Activated CD4-positive, CD25-positive, alpha-beta regulatory T cell (primary cell): ENCODE measurements at places on chromosomes 11 and 22.

GRCh38 chr22:19478045-19478900 is 720 bp downstream of the UFD1 start:
- no peak for DNase-seq

GRCh38 chr11:45399166-45399565 is 113.0 kb upstream of the SYT13 start:
- DNase-seq: no peak

- DNase-seq: no peak
Observed at GRCh38 chr11:13280092-13280722, 2.6 kb downstream of the BMAL1 start.

DNA sequence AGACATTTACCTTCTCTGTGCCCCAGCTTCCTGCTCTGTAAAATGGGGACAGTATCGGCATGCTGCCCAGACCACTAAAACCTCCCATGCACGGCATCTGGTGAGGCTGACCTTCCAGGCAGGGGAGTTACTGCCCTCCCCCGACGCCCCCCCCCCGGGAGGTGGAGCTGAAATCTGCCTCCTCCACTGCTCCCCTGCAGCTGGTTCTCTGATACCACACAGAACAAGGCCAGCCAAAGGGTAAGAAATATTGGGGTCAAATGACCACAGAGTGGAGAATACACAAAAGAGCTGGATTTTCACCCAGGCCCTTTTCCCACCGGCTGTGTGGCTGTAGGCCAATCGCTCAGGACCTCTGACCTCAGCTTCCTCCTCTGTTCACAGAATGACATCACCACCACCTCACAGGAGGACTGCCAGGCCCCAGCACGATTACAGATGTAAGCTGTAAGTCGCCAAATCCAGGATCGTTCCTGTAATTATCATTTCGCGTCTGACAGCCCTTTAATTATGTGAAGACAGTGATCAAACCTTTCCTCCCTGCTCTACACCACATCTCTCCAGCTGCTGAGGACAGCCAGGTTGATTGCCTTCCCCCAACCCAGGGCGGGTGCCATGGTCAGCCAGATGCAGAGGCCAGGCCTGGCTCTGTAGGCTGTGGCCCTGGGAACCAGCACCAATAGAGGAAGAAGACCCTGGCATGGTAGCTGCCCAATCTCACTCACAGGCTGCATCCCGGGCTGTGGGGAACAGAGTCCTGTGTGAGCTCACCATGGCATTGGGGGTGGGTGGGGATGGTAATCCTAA is 35.7 kb upstream of the KLHL35 start:
- DNase-seq: no peak

- no peak for DNase-seq
Observed at GRCh38 chr22:43150731-43151206, 590 bp upstream of the TSPO start.

DNA sequence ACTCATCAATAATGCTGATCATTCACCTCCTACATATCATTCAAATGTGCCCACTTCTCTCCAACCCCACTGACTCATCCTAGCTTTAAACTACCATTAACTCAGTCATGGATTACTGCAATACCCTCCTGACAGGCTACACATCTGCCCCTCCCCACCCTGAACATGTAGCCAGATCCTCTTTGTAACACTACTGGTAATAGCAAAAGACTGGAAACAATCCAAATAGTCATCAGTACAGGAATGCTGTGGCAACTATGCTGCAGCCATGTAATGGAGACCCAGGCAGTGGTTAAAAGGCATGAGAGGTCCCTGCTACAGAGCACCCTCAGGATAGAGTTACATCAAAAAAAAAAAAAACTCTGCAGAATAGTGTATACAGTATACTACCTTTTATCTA is 16.6 kb downstream of the SLC43A3 start:
- no peak for DNase-seq

GRCh38 chr11:2089536-2090165 is 49.5 kb downstream of the IGF2 start:
- DNase-seq: no peak

- no peak for DNase-seq
Observed at GRCh38 chr11:3234846-3235245, 2.6 kb upstream of the MRGPRE start.

- DNase-seq: no peak
Observed at GRCh38 chr11:8699903-8700302, 17.3 kb downstream of the RPL27A start.

DNA sequence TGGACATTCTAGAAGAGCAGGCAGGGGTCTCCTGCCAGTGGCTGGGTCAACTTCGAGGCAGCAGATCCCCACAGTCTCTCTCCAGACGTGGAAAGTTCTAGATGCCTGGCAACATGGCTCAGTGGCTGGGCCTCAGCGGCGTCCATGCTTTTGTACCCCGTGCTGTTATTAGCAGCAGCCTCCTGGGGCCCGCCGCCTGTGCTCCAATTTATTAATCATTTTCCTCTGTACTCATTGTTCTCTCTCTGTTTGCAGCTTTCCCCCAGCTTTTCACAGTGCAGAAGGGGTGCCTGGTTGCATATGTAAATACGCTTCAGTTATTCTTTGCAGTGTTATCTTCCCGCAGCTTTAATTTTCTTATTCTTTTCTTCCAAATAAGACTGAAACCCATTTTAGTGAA is 515.1 kb downstream of the TBC1D22A start:
- no peak for DNase-seq

GRCh38 chr11:86577644-86578636 is 94.5 kb downstream of the ME3 start:
- no peak for DNase-seq

GRCh38 chr11:520428-521176 is 13.6 kb upstream of the RNH1 start:
- no peak for DNase-seq

- DNase-seq: no peak
Observed at GRCh38 chr11:120102864-120103122, 35.1 kb downstream of the TRIM29 start.

- DNase-seq: no peak
Observed at GRCh38 chr11:115930886-115931547, 426.8 kb upstream of the CADM1 start.

DNA sequence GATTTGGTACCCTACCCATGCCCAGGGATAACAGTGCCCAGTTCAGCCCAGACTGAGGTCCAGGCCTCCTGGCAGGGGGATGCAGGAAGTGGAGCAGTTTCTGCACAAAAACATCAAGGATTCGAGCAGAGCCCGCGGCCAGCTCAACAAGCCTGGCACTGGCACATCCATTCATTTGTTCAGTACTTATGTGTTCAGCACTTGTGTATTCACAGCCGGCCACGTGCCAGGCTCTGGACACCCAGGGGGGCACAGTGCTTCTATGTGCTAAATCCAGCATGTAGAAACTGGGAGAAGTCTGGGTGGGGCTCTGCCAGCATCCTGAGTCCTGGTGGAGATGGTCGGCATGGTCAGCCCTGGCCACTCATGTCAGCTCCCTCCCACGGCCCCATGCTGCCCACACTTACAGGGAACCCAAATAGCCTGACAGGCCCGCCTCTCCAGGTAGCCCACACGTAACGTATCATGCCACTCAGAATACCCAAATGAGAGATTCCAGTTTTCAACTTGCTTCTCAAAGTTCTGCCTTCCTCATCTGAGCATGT is 28.5 kb downstream of the LINC01488 start:
- no peak for DNase-seq

DNA sequence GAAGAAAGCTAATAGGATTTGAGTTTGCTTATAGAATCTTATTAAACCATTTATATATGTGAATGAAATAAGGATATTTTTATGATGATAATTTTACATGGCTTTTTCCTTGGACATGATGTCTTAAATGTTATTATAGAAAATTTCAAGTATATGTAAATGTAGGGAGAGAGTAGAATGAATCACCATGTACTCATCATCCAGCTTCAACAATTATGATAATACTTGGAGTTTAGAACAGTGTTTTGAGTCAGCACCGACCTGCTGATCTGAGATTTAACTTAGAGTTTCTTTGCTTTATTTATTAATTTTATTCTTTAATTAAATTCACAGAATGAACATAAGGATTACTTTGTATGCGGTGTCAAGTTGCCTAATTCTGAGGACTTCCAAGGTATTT is 193.5 kb downstream of the UVRAG start:
- no peak for DNase-seq

- no peak for DNase-seq
Observed at GRCh38 chr11:94926698-94927237, 46.6 kb downstream of the CWC15 start.

DNA sequence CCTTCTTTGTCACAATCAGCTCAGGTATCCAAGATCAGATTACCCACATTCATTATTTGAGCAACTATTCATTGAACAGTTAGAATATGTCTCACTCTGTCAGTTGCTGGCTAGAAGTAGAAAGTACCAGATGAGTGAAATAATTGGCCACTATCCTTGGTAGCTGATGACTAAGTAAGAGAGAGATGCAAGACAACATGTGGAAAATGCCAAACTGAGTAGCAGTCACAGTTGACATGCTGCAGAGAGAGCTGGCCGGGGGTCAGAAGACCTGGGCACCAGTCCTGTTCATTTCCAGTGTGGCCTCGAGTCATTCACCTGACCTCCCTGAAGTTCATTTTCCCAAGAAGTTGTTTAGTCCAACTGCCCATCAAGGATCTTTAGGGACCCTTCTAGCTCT is 22.5 kb upstream of the SMIM35 start:
- DNase-seq: no peak

- no peak for DNase-seq
Observed at GRCh38 chr11:36155770-36156160, 133.5 kb downstream of the COMMD9 start.

DNA sequence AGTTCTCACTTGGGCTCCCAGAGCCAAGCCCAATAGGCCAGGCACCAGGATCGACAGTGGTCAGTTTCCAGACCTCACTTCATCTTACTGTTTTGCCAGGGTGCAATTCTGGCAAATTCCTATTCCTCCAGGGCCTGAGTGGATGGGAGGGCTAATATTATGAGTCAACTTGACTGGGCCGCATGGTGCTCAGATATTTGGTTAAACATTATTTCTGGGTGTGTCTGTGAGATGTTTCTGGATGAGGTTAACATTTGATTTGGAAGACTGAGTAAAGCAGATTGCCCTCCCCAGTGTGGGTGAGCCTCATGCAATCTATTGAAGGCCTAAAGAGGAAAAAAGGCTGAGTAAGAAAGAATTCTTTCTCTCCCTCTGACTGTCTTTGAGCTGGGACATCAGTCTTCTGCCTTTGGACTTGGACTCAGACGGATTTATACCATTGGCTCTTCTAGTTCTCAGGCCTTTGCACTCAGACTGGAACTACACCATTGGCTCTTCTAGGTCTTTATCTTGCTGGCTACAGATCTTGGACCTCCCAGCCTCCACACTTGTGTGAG is 132.9 kb upstream of the ZBED5 start:
- no peak for DNase-seq

DNA sequence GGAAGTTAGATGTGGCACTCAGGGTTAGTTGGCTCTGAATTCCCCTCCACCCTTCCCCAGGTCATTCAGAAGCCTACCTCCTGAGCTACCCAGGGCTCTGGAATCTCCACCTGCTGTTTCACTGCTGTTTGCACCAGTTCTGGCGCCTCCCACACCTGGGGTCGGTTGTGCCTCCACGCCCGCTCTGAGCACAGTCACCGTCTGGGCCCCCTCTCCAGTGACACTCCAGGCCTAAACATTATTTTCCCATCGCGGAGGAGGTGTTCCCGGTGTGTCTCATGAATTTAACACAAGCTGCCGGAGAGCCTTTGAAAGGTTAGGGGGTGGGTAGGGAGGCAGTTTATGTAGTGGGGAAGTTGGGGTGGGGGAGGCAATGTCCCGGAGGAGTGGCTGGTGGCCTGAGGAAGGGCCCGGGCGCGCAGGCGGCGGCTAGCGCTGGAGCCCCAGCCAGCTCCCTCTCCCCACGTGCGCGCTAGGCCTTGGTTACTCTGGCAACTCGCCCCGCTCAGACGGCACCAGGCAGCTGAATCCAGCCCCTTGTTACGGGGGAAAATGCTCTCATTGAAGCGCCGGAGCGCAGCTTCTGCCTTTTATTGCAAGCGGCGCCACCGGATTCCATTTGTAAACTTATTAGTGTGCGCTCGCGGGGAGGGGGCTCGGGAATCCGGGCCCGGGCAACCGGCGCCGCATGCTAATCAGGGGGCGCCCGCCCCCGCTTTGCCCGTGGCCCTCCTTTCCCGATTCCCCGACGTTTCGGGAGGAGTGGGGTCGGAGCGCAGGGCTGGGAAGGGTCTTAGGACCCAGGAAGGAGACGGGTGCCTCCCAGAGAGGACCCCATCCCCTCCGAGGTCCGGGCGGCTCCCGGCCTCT is 52.4 kb downstream of the GRIK4 start:
- no peak for DNase-seq

GRCh38 chr11:96126917-96127595 is 203.1 kb upstream of the MTMR2 start:
- DNase-seq: no peak

DNA sequence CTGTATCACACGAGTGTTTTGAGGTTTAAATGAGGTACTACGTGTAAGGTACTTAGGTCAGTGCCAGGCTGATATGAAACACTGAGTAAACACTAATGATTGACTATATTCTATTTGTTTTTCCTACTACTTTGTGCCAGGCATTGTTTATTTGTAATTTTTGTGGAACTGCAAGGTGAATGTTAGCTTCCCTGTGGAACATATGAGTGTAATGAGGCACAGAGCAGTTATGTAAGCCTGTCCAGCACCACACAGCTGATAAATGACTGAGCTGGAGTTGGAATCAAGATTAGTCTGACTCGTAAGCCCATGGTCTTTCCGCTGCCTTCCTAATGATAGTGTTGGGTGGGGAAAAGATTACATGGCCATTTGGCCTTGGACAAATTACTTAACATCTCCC is 5.9 kb downstream of the SLC37A2 start:
- no peak for DNase-seq

DNA sequence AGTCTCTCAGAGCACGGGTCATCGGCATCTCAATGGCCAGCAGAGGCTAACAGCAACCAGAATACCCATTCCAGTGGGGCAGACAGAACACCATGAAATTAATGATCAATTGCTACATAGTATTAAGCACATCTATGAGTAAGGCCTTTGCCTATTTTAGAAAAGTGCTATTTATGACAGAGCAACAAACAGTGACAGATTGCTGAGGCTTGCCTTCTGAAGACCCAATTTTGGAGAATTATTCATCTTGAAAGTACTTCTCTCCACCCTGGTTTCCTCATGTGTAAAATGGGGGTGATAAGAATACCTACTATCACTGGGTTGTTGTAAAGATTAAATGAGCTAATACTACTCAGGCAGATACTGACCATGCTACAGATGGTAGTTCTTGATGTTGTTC is 232.7 kb downstream of the TENM4 start:
- no peak for DNase-seq

- no peak for DNase-seq
Observed at GRCh38 chr22:42022162-42022847, 23.7 kb downstream of the WBP2NL start.

GRCh38 chr11:5227681-5228080 is 810 bp upstream of the HBB start:
- DNase-seq: no peak
